ENCODE measurements at places on chromosomes 5 and 9. TPM values are rescaled to one million over a fixed set of nuclear protein-coding genes. Genes with fewer than 3 reads are reported as not detected.

Gene INSL4
- not detected for total RNA-seq

Gene UNC13B
- total RNA-seq, result 18.7 TPM

Gene TCOF1
- 13.7 TPM for total RNA-seq

Gene ASS1
- total RNA-seq, result 55.2 TPM

Gene SOX30
- not detected for total RNA-seq

Gene PHPT1
- 295 TPM for total RNA-seq

Gene GM2A
- 27.5 TPM for total RNA-seq

Gene UBE2QL1
- 24.5 TPM for total RNA-seq

Gene TTC39B
- total RNA-seq, result 4.1 TPM

Gene FOXD4L4
- total RNA-seq, result 0.21 TPM

DNA sequence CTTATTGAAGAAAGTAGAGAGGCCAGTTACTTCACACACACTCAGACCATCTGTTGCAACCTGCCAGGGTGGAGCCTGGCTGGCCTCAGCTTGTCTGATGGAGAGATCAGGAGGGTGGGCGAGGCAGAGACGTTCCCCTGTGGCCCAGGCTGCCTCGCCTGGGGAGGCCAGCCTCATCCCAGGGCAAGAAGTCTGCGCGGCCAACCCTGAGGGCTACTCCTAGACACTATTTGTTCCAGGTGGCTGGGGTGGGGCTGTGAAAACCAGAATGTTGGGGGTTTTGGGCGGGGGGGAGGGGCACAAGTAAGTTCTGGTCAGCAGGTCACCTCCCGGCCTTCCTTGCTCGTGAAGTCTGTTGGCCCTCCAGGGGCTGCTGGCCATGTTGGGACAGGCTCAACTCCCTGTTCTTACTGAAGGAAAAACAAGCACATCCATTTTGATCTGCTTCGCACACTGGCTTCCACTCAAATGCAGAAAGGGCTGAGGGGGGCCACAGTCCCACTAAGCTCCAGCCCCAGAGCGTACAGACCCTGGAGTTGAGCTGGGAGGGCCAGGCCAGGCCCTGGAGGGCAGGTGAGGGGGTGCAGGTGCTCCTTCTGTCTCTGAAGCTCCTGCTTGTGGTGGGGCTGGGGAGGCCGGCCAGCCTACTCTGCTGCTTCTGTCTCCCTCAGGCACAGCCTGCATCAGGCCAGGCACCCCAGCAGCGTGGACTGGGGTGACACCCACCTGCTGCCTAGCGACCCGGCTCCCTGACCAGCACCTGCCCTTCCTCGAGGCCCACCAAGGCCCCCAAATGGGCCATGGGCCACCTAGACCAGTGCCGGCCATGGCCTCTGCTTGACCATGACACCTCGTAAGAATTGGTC is 46.6 kb downstream of the SECISBP2 start:
- DNase-seq, result no peak

DNA sequence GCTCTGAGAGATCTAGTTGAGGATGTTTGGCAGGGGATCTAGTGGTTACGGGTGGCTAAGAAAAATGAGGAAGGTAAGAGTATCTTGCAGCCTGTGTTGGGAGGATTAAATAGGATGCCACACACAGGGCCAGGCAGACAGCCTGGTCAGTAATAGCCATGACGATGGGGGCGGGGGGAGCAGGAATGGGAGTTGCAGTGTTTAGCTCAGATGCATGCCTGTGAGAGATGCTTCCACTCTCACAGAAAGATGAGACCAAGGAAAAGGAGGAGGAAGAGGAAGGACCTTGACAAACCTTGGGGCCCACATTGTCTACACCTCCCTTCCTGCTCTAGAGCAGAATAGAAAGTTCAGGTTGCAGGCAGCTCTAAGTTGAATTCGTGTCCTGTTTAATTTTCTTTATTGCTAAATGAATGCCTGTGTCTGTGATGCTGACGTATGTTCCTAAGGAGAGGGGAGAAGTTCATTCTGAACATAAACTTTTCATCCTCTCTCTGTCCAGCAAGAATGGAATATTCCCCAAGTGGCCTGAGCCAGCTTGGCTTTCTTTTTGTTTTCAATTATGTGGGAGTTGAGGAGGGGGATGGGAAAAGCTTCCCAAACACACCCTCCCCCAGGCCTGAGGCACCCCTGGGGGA is 28.7 kb downstream of the TGFBI start:
- no peak for DNase-seq

DNA sequence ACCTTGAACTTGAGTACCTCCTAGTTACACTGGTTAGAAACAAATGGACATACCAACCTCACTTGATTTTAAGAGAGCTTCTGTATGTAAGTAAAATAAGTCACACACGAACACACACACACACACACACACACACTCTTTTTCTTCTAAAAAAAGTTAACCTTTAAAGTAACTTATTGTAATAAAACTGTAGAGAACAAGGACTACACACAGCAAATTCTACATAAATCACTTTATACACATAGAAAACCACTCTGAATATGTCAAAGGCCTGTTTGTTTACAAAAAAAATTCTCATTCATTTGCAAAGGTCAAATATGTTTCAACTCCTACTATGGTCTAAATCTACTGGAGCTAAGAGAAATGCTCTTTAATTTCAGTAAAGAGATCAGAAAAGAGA is 29.1 kb downstream of the GIN1 start:
- no peak for DNase-seq

DNA sequence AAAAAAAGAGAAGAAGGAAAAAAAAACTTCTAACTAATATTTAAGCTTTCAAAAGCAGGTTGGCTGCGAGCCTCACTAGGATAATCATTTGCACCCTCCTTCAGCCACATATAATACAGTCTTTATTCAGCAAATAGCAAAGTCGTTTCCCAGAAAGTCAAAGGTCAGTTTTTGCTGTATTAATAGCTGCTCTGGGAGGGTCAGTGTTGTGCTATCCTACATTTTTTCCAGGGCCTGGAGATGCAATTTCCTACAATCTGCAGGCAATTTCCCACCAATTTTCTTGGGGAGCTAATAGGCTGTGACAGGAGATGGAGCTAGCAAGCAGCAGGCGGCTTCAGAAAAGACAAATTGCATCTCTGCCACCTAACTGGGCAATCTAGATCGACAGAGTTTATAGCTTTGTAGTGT is 136.8 kb downstream of the TLE1 start:
- no peak for DNase-seq

DNA sequence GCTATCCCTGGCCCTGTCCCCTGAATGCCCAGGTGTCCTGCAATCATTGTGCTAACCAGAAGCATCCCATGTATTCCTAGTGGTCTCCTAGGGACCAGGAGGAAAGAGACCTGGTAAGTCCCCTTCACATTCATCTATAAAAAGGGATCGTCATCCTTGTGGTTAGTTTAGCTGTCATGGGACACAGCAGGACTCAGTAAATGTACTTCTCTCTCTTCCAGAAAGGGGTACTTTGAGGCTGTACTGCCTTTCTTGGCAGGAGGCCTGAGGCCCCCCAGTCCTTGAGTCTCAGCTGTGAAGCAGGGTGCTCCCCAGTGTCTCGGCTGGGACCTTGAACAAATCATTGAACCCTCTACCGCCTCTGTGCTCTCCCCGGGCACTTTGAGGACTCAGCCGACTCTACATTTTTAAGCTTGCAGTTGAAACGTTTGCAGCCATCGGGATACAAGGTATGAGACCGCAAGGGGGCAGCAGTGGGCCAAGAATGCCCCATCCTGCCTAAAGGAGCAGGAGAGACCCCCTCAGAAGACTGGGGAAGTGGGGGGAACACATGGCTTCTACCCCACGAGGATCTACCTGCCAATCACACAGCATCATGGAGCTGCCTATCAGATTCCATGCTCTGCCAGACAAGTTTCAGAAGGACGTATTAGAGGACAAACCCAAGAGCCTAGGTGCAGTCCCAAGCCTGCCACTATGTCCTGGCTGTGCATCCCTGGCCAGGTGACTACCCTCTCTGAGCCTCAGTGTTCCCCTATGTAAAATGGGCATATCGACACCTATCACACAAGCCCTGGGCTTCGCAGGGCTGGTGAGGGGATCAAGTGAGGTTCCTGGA is 2.4 kb upstream of the PHYKPL start:
- peak; percentile 84 for DNase-seq

DNA sequence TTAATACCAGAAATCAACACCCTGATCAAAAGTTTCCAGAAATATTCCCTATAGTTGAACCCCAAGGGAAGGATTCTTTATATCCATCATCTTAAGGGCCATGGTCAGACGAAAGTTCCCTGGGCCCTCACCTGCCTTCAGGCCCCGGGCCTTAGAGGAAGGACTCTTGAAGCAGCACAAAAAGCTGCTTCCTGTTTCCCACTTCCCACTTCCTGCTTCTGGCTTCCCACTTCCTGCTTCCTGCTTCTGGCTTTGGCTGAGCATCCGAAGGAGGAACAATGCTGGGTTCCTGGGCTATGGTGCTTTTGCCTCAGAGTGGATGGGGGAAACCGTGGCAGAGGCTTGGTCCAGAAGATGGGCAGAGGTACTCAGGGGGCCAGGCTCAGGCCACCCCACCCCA is 25.8 kb upstream of the DAP start:
- no peak for DNase-seq

DNA sequence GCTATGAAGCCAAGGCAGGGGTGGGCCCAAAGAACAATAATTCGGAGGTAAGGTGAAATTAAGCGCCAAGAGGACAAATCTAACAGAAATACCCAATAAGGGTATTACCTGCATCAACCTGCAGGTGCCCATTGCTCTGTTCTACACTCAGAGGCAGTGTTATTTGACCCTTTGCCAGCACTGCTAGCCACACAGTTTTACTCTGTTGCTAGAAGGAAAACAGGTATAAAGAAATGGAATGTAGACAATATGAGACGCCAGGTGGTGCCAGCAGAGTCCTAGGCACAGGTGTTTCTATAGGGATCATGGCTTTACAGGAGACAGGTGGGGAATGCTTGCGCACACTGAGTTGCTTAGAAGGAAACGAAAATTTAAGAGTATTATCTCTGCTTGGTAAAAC is 201.3 kb downstream of the HTR1A start:
- no peak for DNase-seq

GRCh38 chr5:40594811-40595210 is 84.9 kb upstream of the PTGER4 start:
- no peak for DNase-seq

GRCh38 chr5:6732634-6733410 is 19.6 kb downstream of the TENT4A start:
- peak; percentile 78 for DNase-seq

GRCh38 chr5:9099689-9100088 is 446.2 kb downstream of the SEMA5A start:
- no peak for DNase-seq

DNA sequence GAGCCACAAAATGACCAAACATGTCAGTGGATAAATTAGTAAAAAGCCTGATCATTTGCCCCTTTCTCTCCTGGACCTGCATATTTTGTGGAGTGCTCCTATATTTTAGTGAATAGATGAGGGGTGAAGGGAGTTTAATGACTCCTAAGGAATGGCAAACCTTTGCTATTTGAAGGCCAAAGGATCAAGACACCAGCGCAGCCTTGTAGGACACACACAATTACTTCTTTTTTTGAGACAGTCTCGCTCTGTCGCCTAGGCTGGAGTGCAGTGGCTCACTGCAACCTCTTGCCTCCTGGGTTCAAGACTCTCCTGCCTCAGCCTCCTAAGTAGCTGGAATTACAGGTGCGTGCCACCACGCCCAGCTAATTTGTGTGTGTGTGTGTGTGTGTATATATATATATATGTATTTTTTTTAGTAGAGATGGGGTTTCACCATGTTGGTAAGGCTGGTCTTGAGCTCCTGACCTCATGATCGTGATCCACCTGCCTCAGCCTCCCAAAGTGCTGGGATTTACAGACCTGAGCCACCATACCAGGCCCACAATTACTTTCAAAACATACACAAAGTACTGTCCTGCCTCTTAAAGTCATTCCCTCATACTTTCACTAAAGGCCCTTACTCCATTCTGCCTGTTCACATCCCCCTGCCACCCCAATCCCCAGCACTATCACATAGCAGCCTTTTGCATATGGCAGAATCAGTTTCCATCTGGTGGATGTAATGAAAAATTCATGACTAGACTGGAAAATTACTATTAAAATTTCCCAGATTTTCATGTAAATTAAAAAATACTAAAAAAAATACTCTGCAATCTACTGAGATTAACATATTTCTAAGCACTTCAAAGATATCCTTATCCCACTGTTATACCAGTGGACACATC is 60.4 kb downstream of the CSNK1A1 start:
- DNase-seq, result no peak

DNA sequence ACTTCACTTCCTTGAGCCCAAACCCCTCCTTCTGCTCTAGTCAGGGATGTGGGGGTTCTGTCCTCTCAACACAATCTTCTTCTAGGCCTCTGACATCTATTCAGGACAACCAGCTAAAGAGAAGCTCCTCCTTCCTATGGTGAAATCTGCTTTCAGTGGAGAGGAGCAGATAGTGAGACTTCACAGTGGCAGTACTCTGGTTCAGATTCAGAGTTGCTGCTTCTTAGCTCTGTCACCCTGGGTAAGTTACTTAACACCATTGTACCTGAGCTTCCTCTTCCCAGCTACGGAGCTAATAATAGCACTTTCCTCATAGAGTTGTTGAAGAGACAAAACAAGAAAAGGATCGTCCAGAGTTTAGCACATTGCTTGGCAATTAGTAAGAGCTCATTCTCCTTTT is 77.3 kb upstream of the LARP1 start:
- no peak for DNase-seq

DNA sequence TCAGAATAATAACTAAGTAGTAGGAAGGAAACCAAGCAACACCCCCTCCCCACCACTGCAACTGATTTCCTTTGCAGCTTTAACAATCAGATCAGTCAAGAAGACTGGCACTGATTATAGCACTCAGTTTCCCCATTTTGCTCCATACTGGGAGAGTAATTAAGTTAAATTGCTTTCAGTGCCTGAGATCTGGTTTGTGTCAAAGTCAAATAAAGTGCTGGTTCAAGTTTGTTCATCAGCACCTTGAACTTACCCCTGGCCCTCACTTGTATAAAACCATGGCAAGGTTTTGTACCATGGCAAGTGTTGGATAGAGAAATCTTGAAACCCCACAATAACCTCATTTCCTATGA is 290.2 kb upstream of the SEMA6A start:
- no peak for DNase-seq

DNA sequence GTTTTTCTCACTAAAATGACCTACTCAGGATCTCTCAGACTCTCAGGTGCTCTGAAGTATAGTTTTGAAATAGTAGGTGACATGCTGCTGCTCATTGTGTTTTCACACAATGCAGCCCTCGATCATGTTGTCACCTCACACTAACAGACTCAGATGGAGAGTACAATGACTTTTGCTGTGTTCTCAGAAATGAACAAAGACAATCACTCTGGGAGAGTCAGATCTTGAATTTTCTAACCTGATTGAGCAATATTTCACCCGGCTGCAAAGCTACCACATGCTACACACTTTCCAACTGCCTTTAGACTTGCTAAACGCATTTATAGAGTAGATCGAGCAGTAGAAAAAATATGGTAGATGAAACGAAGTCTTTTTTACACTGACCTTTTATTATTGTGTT is 113.4 kb downstream of the ST8SIA4 start:
- no peak for DNase-seq

GRCh38 chr9:109145051-109145450 is 22.0 kb downstream of the FRRS1L start:
- no peak for DNase-seq

- no peak for DNase-seq
These were observed 256.5 kb upstream of the ZNF608 start for GRCh38 chr5:125002727-125003598.
